ENCODE measurements at places on chromosomes 3 and 15.

DNA sequence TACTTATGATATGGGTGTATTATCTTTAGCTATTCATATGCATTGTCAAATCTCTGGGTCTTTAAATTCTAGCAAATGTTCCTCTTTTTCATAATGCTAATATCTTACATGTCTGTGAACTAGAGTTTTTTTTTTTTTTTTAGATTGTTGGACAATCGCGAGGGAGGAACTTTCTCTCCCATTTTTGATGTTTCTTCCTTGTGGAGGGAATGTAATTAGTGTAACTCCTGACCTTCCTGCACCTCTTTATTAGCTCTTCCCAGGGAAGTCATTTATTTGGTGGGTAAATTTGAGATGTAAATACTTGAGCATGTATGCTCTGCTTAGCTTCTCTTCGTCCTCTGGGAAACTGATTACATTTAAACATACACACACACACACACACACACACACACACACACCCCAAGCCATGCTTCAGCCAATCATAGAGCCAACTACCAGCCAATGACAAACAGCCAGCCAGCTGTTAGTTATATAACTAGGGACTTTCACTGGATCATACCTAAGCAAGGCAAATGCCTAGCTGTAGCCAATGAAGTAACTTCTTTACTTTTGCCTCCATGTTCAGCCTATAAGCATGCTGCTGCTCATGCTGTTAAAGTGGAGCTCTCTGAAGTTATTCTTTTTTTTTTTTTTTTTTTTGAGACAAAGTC, 8.3 kb upstream of the USP8 start:
- no peak for DNase-seq

DNA sequence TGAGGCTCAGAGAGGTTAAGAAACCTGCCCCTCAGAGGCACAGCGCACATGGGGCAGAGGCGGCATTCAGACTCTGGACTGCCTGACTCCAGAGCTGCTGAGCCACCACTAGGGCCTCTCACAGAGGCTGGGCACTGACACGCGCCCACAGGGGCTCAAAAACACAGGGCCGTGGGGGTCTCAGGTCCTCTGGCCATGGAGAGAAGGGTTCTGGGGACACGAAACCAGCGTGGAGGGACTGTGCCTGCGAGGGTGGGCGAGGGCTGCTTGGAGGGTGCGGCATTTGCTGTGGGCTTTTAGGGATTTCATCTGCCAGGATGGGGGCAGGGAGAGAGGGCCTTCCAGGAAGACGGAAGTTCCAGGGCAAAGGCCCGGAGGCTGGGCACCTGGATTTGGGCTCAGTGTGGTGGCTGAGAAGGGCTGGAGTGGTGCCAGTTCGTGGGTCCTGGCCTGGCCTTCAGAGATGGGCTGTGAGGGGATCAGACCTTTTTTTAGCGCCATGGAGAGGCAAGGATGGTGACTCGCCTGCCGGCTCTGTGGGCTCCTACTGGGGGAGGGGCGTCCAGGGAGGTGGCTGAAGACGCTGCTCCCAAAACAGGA, 69.6 kb downstream of the EFCAB12 start:
- DNase-seq: no peak

GRCh38 chr15:60396100-60396499, 1.7 kb downstream of the ANXA2 start:
- DNase-seq: no peak

DNA sequence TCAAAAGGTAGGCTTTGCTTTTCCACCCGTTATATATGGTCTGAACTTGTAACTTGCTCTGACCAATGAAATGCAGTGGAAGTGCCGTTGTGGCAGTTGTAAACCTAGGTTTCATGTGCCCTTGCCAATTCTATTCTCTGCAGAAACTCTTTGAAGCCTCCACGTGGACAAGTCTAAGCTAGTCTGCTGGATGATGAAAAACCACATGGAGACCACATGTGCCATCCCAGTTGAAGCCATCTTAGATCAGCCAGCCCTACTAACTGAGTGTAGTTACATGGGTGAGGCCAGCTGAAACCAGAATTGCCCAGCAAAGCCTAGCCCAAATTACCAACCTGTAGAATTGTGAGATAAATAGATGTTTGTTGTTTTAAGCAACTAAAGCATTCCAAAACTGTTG, 183.7 kb upstream of the KCNH8 start:
- no peak for DNase-seq

- DNase-seq: no peak
These were observed 159.1 kb upstream of the EOMES start for GRCh38 chr3:27880969-27881892.

DNA sequence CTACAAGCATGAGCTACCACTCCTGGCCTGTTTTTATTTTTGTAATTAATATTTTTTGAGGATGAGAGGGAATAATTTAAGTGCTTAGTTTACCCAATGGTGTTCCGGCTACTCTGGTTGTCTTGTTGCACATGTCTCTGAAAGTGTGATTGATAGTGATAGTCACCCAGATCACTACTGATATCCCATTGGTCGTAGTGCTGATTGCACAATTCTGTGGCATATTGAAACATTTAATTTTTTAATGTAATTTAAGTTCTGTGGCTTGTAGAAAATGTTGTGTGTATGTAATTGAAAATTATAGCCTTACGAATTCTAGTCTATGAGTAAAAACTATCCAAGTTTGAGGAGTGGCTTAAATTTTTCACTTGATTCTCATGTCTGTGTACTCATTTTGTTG, 11.9 kb downstream of the ARIH2 start:
- no peak for DNase-seq
